ENCODE measurements at places on chromosomes 3 and 15.
A peak's percentile ranks its signal among the peaks of the same experiment; 100 is the strongest.

GRCh38 chr3:48952510-48953118, 34.0 kb downstream of the ARIH2 start:
- peak; percentile 1 for DNase-seq

DNA sequence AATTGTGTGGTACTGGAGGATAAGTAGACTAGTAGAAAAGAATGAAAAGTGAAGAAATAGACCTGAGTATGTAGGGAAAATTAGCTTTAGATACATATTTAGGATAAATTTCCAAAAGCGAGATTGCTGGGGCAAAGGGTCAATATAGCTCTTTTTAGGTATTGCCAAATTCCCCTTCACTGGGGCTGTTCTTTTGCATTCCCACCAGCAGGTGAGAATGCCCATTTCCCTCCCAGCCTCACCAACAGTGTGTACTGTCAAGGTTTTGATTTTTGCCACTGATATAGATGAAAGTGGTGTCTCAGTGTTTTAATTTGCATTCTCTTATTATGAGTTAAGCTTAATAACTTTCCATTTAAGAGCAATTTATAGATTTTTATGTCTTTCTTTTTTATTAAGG, 35.7 kb upstream of the BHLHE40 start:
- DNase-seq: no peak

GRCh38 chr15:57649138-57649537, 57.4 kb upstream of the POLR2M start:
- no peak for DNase-seq

GRCh38 chr15:89647191-89647851, 7.9 kb downstream of the KIF7 start:
- peak; percentile 34 for DNase-seq

DNA sequence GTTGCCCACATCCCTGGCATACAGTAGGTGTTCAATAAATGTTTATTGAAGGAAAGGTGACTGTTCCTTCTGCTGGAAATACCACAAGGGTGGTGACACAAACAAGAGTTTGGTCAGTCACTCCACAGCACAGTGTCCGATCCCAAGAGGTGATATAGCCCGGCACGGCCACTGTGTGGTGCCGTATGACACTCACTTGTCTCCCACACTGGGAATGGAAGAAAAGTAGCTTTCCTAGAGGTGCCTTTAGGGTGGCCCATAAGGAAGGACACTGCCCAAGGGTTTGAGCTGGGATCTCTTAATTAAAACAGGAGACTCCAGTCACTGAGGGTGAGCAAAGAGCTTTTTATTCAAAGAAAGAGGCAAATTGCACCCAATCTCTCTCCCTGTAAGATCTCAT, 40.5 kb downstream of the TGM4 start:
- DNase-seq: no peak

- DNase-seq: peak; percentile 54
Measured at GRCh38 chr3:51538115-51538458, 432 bp upstream of the RAD54L2 start.

GRCh38 chr3:69376731-69377130, 9.2 kb downstream of the FRMD4B start:
- DNase-seq: no peak

GRCh38 chr3:160546727-160547126, 18.6 kb downstream of the KPNA4 start:
- DNase-seq: no peak

DNA sequence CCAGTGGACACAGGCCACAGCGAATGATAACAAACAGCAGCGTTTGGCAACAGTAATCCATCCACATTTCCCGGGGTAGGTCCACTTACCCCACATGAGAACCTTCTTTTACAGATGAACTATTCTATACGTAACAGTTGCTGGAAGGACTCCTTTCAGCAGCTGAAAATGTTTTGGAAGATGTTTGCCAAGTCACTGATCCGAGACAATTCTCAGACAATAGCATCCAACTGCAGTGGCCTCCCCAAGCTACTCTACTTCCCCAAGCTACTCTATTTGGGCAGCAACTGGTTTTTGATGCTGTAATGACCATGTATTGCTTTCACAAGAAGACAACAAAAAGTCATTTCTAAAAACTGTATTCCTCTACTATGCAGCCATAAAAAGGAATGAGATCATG, 87.5 kb downstream of the ADAMTS17 start:
- no peak for DNase-seq

DNA sequence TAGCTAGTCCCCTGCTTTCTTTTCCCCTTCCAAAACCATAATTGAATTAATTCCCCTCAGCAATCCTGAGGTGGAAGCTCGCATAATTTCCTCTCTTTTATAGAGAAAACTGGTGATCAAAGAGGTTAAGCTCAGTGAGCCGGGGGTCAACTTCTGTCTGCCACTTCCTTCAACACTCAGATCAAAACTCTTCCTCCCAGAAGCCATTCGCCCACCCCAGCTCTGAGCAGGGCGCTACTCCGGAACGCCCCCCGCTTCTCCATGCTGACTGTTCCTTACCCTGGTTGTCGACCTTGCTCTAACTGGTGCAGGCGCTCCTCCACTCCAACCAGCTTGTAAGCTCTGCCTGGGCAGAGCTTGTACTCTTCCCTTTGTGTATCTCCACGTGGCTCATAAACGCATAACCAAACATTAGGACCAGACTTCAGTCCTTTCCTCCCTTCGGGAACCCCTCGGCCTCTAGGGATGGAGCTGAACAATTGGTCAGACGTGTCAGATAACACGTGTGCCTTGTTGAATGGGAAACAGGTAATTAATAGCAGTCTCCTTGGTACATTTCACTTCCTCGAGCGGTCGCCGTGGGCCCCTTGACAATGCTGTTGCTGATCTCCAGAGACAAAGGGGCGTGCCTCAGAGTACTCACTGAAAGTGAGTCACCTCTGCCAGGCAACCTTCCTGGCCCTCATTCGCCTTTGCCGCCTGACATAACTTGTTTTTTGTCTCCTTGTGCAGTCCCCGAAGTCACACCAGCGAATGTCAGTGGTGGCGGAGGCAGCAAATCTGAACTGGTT, 71.8 kb downstream of the IL5RA start:
- no peak for DNase-seq

DNA sequence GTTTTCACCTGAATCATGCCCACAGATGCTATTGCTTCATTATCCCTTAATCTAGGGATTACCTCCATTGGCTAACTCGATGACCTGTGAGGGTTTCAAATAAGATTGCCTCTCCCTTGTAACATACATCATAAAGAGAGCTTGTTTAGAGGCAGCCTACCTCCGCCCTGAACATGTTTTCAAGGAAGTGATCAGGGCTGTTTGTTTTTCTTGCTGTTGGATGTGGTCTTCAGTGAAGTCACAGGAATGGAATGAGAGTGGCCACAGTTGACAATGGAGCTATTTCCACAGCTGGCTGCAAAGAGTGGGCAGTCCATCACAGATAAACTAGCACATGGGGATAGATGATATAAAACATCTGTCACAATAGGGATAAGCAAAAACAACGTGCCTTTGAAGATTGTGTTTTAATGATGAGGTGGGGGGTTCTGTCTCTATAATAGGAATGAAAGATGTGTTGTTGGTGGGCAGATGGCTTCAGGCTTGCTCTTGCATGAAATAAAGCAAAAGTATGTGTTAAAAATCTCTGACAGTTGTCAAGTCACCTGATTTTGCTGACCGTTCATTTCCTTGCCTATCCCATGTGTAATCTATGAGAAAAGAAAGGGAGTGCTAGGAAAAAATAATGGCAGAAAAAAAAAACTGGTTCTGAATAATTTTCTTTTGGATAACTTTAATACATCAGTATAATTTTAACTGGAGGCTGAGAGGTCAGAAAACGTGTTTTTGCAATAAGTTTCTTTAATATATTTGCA, 642.3 kb downstream of the RBMS3 start:
- DNase-seq: no peak

- DNase-seq: no peak
Measured at GRCh38 chr3:127743351-127744252, 70.8 kb downstream of the ABTB1 start.

DNA sequence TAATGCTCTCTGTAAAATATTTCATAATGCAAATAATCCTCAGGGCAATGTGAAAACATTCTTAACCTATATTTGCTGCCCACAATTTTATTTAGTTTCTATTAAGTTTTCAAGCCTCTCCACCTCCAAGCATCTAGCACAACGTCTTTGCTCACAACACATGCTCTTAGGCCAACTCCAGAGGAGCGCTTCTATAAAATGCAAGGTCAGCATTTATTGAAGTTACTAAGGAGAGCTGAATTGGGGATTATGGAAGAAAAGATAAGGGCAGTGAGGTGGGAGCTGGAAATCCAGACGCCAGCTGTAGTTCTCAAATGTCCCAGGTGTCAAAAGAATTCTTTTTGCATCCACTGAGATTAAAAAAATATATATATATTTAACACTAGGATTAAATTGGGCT, 996 bp downstream of the RABL3 start:
- no peak for DNase-seq

DNA sequence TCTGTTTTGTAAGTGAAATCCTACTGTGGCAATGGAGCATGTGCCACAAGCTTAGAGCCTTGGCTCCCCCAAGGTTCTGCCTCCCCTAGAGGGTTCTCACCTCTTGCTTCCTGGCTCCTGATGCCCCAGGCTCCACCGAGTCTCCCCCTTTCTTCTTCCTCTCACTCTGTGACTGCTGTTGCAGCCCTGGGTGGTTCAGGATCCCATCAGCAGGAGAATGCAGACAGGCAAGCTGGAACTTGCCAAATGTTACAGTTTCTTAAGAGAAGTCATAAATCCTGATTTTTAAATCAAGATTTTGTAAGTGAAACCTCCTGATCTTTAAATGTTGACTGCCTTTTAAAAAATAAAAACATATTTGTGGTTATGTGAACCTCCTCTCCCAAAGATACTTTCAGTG, 133.9 kb downstream of the CCNL1 start:
- no peak for DNase-seq

DNA sequence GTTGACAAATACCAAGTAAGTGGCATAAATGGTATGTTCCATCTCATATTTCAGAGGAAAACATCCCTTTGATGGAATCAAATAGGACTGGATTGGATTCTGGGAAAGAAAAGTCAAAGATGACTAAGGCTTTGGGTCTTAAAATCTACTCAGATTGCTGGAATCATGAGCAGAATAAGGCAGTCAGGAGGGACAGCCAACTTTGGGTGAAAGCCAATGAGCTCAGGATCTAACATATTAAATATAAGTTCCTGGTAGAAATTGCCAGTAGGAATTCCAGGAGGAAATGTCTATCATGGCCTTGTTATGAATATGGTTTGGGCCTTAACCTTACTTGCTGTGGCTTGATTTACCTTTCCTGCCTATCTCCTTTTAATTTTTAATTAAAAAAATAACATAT, 55.3 kb downstream of the ISL2 start:
- no peak for DNase-seq

GRCh38 chr3:71902258-71903111, 117.5 kb upstream of the PROK2 start:
- no peak for DNase-seq

DNA sequence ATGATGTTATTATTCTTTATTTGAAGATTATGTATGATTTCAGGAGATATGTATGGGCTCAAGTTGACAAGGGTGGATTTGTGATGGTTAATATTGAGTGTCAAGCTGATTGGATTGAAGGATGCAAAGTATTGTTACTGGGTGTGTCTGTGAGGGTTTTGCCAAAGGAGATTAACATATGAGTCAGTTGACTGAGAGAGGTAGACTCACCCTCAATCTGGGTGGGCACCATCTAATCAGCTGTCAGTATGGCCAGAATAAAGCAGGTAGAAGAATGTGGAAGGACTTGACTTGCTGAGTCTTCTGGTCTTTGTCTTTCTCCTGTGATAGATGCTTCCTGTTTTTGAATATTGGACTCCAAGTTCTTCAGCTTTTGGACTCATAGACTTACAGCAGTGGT, 973.7 kb downstream of the MCTP2 start:
- no peak for DNase-seq

GRCh38 chr15:71808311-71809020, 1.9 kb upstream of the NR2E3 start:
- DNase-seq: no peak

DNA sequence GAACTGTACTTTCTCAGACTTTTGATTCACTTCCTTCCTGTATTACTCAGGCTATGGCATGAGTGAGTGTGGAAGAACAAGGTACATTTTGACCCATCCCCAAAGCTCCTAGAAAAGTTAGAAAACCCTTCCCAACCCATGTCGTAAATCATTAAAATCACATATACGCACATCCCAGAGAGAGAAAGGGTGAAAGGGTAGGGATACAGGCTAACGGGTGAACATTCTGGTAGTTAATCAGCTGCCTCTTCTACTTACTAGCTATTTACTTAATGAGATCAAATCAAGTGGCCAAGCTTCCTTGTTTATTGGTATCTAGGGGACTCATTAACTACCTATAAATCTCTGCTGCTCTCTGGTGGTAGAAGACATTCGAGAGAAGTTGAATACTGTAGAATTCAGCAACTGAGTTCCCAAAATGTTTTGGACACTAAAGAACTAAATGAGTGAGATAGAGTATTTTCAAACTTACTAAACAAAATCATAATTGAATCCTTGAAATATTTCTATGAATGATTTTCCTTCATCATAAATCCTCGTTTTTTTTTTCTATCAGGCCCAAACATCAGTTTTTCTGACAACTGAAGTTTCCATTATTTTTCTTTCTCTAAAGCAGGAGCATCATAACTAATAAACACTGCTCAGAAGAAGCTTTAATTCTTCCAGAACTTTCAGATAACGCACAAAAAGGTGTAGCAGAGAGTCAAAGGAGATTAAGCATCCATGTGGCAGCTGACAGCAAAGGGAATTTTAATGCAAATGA, 124.2 kb downstream of the IMPG2 start:
- DNase-seq: peak; percentile 34

GRCh38 chr3:111882194-111882593, 23.1 kb downstream of the PHLDB2 start:
- DNase-seq: no peak

DNA sequence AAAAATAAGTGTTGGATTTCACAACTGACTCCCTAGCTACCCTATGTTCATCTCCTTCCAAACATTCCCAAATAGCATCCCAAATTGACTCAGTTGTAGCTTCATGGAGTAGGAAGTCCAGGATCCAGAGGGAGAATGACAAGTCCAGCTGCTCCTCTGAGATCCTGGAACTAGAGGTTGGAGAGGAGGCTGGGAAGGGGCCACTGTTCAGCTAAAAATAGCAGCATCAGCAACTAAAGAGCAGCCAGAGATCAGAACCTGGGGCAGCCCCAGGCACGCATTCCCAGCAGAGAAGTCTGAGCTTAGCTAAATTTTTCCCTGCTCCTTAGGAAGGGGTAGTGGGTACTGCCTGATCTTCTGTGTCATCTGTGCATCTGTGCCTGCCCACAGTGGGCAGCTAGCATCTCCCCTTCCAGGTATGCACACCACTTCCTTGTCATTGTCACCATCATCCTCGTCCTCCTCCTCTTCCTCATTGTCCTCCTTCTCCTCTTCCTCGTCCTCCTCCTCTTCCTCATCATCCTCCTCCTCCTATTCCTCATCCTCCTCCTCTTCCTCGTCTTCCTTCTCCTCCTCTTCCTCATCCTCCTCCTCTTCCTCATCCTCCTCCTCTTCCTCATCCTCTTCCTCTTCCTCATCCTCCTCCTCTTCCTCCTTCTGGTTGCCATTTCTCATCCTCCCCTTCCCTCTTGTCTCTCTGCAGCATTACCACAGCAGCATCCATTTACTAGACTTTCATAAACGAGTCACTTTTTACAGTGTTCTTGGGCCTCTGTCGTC, 152.3 kb upstream of the ROPN1 start:
- DNase-seq: no peak

GRCh38 chr3:16012086-16012485, 162.4 kb upstream of the GALNT15 start:
- DNase-seq: no peak

GRCh38 chr3:62365391-62366125, 7.8 kb downstream of the FEZF2 start:
- no peak for DNase-seq

GRCh38 chr3:15636028-15636709, 34.6 kb downstream of the BTD start:
- no peak for DNase-seq

All from NCI-H2171 treated with DMSO at 0.1 percent for 48 hours (cell line).